AG04450 (cell line): ENCODE measurements at places on chromosomes 12 and 14. TPM values are rescaled to one million over a fixed set of nuclear protein-coding genes. Genes with fewer than 3 reads are reported as not detected.

The ZDHHC22 gene
- polyA plus RNA-seq: not detected in 2 replicates

DNA sequence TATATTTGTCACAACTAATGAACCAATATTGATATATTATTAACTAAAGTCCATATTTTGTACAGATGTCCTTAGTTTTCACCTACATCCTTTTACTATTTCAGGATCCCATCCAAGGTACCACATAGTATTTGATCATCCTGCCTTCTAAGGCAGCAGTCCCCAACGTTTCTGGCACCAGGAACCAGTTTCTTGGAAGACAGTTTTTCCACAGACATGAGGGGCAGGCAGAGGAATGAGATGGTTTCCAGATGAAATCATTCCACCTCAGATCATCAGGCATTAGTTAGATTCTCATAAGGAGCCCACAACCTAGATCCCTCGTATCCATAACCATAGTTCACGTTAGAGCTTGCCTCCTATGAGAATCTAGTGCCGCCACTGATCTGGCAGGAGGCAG, 82.8 kb upstream of the BCL2L14 start:
- no peak for DNase-seq

GRCh38 chr12:43835264-43835655, 621 bp upstream of the TMEM117 start:
- no peak for DNase-seq

The KLRB1 gene
- not detected in 2 replicates for polyA plus RNA-seq

The MUCL1 gene
- polyA plus RNA-seq: not detected in 2 replicates

- DNase-seq: no peak
Observed at GRCh38 chr12:111728795-111729194, 37.9 kb upstream of the ALDH2 start.

DNA sequence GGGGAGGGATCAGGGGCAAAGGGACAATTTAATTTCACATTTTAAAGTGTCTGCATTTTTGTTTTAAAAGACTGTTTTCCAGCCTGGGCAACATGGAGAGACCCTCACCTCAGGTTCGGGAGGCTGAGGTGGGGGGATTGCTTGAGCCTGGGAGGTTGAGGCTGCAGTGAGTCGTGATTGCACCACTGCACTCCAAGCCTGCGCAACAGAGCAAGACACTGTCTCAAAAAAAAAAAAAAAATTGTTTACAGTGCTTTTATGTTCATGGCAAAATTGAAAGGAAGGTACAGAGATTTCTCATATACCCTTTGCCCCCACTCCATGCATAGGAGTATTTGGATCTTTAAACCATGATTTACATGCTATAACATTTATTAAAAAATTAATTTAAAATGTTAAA, 16.4 kb upstream of the HVCN1 start:
- no peak for DNase-seq

- no peak for DNase-seq
Observed at GRCh38 chr14:56730538-56731145, 79.6 kb downstream of the OTX2 start.

The TAS2R46 gene
- 0.30 TPM in 1 of 2 replicates, not detected in the other for polyA plus RNA-seq

DNA sequence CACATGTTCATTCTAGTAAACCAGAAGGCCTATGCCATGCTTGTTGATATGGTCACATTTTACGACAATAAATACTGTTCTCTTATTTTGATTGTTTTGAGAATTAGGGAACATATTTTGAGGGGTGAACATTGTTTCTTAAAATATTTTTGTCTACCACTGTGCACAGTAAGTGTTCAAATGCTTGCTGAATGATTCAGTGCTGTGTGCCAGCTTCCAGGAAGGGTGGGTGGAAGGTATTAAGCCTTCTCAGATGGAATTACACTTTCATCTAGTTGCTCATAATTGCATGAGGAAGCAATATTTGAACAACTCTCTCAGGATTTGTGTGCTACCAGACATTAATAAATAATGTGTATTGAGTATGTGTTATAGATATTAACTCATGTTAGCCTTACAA, 15.5 kb upstream of the TMX1 start:
- DNase-seq: no peak

- no peak for DNase-seq
Observed at GRCh38 chr12:116317986-116318575, 40.6 kb upstream of the MED13L start.

DNA sequence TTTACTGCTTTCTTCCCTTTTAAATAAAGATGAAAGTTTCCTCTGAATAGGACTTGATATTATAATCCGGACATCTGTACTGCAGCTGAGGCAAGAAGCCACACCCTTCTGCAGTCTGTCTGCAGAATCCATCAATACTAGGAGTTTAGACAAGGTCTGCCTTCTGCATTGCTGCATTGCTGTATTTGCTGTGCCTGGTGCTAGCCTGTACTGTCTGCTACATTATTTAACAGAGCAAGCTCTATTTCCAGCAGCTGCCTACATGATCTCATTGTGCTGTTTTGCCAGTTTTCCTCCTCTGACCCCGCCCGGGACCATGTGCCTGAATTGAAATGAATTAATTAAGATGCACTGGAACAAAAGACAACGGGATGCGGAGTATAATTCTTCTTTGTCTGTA, 1.7 kb downstream of the TUBA1A start:
- no peak for DNase-seq

The CLMN gene
- 0.09 TPM in 2 replicates for polyA plus RNA-seq

The ADAMTS20 gene
- not detected in 2 replicates for polyA plus RNA-seq

The RASSF9 gene
- polyA plus RNA-seq: 0.06 and 0.16 TPM in 2 replicates

GRCh38 chr12:102439426-102440405, 40.6 kb downstream of the IGF1 start:
- DNase-seq: no peak

DNA sequence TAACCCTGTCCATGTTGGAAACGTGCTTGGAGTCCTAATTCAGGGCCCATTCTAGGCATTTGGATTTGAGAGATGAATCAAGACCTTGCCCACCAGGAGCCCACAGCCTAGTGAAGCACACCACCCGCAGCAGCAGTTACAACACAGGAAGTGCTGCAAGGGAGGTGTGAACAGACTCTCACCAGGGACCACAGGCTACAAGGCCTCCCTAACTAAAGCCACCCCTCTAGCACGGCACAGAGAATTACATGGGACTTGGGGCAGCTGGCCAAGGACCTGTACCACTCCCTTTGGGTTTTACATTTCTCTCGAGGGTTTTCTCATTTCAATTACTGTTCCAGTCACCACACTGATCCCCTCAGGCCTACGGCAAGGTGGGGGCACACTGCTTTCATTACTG, 49.5 kb upstream of the FOXN3 start:
- no peak for DNase-seq

- DNase-seq: no peak
Observed at GRCh38 chr12:131499160-131499863, 211.6 kb upstream of the SFSWAP start.

- DNase-seq: no peak
Observed at GRCh38 chr14:91380610-91381371, 36.8 kb downstream of the CCDC88C start.

The ARHGAP5 gene
- 28.2 and 45.6 TPM in 2 replicates for polyA plus RNA-seq

The LRRK2 gene
- polyA plus RNA-seq: 1.4 and 2.6 TPM in 2 replicates

GRCh38 chr12:16020031-16020430, 108.9 kb downstream of the DERA start:
- DNase-seq: no peak

DNA sequence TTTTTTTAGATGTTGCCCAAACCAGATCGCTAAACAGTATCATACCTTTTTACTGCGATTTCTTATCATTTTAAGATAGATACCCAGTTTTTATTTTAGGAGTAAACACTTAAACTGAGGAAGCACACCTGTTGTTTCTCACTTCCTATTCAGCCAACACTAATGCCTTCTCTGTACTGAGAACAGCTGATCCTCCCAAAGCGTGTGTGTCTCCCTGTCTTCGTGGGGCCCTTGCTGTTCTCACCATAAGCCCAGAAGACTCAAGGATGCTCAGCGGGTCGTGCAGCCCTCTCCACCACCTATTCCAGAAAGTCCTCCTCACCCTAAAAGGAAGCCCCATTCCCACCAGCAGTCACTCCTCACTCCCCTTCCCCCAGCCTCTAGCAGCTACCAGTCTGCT, 14.8 kb downstream of the PPP2R5C start:
- DNase-seq: no peak

The IL22 gene
- not detected in 2 replicates for polyA plus RNA-seq

- no peak for DNase-seq
Observed at GRCh38 chr14:101225157-101226152, 321.9 kb upstream of the RTL1 start.
